ENCODE measurements at places on chromosomes 11 and 22.

DNA sequence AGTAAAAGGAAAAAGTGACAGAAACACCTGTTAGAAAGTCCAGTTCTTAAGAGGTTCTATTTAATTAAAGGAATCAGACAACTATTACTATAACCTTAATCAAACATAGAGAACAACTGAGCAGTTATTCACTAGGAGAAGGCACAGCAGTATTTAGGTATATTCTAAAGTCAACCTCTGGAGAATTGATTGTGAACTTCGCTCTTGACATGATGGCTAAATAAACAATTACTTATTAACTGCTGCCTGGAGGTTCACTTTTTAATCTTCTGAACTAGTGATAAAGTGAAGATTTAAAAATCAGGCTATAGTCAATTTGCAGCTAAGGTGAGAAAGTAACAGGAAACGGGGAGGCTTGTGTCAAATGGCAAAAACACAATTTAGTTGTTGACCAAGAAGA, 557.3 kb downstream of the FAM181B start:
- no peak for DNase-seq

DNA sequence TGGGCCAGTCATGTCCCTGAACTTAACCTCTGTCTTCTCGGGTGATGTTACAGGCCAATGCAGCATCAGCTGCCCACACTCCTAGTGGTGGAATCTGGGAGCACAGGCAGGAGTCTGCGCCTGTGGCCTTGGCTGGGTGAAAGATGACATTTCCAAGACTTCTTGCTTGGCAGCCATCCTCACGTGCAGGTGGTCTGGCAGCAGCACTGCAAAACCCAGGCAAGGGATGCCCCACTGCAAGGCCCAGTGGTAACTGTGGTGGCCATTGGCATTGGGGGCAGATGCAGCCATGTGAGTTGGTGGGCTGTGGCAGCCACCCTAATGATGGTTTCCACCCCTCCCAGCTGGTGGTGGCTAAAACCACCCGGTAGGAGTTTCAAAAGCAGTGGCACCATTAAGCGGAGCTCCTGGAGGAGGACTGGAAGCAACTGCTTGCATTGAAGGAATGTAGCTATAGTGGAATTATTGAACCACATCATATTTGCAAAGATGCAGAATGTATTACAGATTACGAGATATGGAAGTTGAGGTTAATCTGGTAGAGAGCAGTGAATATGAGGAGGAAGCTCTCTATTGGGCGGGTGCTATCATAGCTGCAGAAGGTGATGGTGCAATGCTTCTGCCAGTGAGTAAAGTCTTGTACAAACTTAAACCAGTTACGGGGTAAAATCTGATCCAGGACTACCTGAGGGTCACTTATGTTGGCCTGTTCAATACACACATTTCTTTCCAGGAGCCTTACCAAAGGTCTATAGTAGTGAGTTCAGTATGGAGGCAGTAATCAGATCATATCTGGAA, 120.7 kb upstream of the TOP3B start:
- DNase-seq: no peak

DNA sequence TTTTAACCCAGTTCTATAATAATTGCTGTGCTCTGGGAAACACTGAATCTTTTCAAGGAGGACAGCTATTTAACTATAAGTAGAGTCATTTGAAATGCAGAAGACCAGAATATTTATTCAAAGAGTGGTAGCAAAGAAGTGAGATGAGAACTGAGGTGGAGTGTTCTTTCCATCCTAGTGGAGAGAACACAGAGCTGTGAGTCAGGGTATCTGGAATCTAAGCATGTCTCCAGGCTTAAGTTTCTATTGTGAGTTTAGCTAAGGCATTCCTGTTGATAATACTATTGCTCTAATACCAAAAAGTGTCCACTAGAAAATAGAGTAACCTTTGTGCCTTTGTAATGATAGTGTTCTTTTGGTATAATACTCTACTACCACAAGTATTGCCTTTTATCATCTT, 32.4 kb downstream of the JAM3 start:
- DNase-seq: no peak

DNA sequence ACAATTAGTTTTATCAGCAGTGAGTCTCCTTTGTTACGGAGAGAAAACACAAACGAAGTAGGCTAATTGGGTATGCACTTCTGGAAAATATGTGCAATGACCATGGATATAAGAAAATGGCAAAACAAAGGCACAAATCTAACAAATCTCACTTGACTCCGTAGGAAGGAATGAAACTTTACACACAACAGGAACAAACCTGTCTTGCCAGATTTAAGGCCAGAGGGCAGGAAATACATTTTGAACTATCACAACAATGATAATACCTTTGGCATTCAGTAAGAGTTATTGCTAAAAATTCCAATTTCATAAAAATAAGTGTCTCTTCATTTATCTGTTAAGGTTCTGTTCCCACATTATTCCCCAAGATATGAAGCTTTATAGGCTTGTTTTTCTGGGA, 36.6 kb downstream of the SLC25A17 start:
- DNase-seq: no peak

GRCh38 chr22:22062306-22062793, 79.8 kb upstream of the TOP3B start:
- DNase-seq: no peak

GRCh38 chr11:83140691-83141455, 16.1 kb upstream of the PCF11 start:
- DNase-seq: no peak

GRCh38 chr22:24106385-24107381, 74.6 kb upstream of the SUSD2 start:
- peak; percentile 22 for DNase-seq

DNA sequence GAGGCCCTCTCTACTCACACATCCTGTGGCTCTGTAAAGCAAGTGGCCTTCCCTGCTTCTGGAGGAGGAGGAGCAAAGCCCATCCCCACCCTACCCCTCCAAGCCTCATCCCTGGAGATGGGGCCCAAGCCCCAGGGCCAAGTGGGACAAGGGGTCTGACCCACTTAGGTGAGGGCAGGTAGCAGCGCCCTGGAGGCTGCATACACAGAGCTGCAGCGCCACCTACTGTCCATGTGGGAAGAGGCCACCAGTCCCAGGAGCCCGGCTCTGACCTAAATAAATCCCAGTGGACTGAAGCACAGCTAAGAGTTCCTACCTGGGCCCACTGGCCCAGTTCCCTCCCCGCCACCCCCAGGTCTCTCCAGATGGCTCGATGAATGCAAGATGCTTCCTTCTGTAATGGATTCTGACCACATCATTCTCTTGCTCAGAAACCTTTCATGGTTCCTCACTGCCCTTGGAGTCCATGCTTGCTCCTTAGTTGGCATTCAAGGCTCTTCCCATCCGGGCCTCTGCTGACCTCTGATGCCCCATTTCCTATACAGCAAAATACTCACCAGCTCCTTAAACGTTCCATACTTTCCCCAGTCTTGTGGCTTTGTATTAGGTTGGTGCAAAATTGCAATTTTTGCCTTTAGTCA, 62.1 kb downstream of the THAP12 start:
- peak; percentile 43 for DNase-seq

GRCh38 chr11:11247086-11247485, 106.0 kb downstream of the CSNK2A3 start:
- no peak for DNase-seq

DNA sequence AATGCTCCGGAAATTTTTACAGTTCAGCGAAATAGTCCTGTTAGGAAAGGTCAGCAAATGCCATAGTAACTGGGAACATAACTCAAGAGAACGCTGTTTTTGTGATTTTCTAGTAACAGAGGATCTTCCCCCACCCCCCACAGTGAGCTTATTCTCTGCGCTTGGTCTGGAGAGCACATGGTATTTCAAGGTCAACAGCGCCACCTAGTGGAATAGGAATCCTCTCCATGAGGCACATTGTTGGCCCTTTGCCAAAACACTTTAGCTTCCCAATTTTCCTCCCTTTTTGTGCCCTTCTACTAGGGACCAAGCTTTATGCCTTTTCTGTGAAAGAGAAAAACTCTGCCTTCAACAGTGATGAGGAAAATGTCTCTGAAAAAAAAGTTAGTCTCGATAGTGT, 13.2 kb upstream of the OR4C12 start:
- DNase-seq: peak; percentile 12

GRCh38 chr11:120212259-120212878, 1.5 kb downstream of the OAF start:
- no peak for DNase-seq

- no peak for DNase-seq
These were observed 140.5 kb downstream of the TRIM44 start for GRCh38 chr11:35803115-35803514.

- no peak for DNase-seq
These were observed 140.4 kb upstream of the LUZP2 start for GRCh38 chr11:24356501-24356900.

- no peak for DNase-seq
These were observed 759 bp downstream of the AP2A2 start for GRCh38 chr11:926341-926916.

DNA sequence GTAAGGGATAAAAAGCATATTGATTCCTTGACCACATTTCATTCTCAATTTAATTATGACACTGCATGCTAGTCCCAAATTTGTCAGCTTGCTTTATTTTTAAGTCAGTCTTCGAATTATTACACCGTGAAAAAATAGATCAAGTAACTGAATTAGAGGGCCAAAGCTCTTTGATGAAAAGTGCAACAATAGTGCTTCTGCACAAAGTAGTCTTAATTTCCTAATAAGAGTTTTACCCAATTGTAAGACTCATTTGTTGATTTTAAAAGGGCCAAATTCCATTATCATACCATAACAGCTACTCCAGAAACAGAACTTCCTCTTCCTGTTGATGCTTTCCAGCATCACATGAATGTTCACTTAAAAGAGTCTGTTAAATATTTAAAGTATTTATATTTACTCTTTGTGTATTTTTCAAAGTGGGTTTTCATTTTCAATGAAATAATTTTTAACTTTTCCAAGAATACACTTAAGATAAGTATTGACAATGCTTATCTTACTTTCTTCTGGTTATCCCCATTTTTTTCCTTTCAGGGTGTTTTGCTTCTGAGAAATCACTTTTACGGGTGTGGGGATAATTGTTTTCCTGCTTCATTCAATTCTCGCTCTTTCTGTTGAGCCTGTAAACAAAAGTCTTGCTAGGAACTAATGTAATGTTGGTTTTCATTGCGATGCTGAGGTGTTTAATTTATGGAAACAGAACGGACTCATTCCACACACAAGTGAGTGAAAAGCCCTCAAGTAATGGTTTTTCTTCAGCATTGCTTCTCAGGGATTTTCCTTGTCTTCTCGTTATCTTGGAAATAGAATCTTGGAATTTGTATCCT, 2.1 kb downstream of the ARHGEF12 start:
- DNase-seq: no peak

GRCh38 chr11:110728883-110729282, 16.6 kb upstream of the ARHGAP20 start:
- no peak for DNase-seq

- no peak for DNase-seq
These were observed 28.9 kb downstream of the AP1B1 start for GRCh38 chr22:29359469-29359868.

DNA sequence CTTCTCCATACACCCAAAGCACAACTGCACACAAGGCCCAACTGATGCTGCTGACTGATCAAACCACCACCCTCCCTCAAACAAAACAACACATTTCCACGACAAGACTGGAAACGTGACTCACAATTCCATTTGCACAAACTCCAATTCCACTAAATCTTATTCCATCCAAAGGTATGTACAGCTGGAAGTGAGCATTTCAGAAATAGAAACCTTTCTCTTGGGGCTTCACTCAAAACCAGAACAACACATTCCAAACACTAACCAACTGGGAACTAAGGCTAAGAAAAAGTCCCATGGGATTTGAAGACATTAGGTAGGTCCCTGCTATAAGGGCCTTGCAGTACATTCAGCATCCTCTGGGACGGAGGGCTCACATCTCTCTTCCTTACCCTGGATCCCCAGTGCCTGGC, 19.6 kb downstream of the MORC2 start:
- DNase-seq: no peak

- DNase-seq: no peak
These were observed 713 bp upstream of the ARL14EP start for GRCh38 chr11:30322191-30322590.

GRCh38 chr11:72231396-72232259, 7.1 kb downstream of the INPPL1 start:
- no peak for DNase-seq

DNA sequence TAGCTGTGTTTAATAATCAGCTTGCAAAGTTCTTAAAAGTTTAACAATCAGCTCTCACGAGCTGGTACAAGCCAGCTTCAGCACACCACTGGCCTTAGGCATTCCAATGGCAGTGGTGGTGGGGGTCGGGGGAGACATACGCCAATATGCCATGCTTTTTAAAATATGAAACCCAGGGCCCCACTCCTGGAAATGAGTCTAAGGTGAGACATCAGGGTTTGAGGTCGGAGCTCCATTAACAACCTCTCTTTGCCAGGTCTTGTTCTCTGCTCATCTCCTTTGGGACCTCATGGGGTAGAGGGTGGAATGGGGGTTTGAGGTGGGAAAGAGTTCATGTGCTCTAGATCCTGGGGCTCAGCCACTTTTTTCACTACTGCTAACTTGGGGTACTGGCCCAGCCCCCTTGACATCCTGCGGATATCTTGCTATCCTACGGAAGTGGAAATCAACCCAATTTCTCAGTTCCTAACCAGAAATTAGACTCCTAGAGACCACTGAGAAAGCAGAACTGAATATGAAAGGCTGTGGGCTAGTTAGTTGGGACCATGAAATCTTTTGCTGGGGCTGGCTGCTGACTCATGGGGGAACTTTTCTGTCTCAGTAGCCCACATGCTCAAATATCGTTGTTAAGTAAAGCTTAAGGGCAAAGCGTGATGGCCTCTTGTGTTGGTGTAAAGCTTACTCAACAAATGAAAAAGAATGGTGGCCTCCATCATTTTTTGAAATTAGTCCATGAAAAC, 90.1 kb downstream of the PDHX start:
- peak; percentile 93 for DNase-seq

- no peak for DNase-seq
These were observed 14.3 kb downstream of the PACSIN2 start for GRCh38 chr22:43000441-43001175.

DNA sequence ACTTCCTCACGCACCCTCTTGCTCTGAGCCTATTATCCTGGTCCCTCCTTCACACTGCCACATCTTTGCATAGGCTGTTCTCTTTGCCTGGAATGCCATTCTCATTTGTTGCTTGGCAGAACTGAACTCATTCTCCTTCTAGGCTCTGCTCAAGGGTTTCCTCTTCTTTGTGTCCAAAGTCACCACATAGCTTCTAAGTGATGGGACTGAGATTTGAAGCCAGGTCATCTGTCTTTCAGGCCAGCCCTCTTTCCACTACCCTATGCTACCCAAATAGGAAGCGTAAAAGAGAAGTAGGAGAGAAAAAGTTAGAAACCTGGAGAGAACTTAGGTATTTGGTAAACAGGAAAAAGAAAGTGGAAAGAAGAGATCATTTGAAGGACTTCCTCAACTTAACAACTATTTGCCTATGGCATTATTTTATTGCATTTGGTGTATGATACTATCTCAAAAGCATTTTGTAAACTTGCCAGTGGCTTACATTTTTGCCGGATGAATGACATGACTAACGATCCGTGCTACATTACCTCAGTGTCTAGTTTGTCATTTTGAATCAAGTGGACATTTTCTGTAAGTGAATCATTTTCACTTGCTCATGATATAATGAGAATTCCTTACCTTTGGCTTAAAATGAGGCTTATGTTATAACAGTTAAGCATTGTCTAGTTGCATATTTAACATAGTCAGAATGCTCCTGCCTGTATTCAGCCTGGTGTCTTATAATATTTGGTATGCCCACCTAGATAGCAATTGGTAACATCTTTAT, 18.5 kb downstream of the NF2 start:
- no peak for DNase-seq
